Stimulated activated CD8-positive, alpha-beta memory T cell treated with anti-CD3 and anti-CD28 coated beads, Interleukin-7, amount 100 ng/mL, for 1 hour (primary cell): ENCODE measurements at places on chromosomes 1 and 21.

DNA sequence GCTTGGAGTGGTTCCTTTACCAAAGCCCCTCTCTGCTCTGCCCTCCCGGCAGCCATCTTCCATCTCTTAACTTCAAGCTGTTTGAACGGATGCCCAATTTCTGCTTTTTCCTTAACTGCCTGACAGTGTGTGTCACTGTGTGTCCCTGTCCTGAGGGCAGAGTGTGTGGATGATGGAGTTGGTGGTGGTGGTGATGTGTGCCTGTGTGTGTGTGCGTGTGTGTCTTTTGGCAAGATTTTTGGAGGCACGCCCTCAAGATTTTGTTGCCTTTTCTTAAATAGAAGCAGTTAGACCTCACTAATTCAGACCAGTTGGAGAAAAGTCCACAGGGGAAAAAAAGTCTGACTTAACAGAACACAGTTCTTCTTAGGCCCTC lies 30.3 kb downstream of the SERTAD4 start:
- DNase-seq: no peak

- no peak for DNase-seq
Observed at GRCh38 chr1:228763561-228763960, 28.3 kb downstream of the RHOU start.

DNA sequence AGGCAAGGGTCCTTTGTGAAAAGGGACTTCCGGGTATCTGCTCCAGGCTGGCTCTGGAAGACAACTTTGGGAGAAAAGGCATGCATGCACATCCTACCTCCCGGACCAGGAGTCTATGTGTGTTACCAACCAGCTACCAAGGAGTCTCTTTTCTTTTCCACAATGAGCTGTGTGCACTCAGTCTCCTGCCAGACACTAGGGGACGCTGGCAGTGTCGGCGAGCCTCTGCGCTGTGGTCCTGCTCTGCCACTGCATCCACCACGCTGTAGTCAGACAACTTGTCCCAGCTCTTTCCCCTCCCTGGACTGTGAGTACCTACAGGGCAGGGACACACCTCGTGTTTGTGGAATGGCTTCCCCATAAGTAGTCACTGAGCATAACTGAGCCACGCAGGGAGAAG lies 5.1 kb upstream of the SSR2 start:
- DNase-seq: no peak

DNA sequence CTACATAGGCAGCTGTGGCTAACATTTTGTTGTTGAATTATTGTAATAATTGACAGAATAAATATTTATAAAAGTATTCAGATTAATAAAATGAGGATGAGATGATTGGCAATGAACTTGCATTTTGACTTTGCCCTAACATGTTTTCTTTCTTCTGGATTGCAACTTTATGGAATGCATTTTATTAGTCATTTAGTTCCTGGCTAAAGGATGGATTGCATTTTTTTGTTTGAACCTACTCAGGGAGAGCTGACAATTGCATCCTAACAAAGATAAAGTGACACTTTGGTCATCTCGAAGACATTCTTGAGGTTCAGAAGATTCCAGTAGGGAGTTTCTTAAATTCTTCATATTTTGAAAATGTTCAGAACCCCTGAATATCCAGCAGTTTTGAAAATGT lies 37.5 kb downstream of the PGM1 start:
- DNase-seq: no peak

GRCh38 chr1:13786541-13786940 lies 86.6 kb downstream of the PRDM2 start:
- no peak for DNase-seq

DNA sequence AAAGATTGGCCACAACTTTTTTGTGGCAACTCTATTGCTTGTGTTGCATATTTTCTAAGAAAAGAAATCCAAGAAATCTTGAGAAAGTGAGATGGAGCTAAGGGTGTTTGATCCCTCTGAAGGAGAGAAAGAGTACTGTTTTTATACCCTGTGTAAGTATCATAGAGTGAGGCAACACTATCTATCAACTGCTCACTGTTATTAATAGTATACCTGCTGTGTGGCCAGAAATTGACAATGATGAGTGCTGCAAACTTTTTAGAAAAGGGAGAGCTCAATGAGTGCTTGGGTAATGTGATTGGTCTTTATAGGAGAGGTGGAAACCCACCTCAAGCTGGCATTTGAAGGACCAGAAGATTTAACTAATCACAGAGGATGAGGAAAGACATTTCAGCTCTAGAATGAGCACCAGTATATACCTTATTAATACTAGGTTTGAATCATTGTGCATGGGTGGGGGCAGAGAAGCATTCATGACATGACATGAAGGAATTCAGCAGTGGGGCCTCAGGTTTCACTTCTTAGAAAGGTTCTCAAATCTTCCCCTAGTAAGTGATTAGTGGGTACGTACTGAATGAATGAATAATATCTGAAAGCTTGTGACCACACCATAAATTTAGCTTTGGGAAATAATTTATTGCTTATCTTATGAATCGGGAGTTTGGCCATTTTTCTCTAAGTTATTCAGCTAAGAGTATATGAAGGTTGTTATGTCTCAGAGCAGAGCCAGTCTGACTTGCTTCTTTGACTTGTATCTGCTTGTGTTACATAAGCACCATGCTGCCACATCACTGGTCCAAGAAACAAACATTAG lies 169.2 kb upstream of the SGIP1 start:
- no peak for DNase-seq

DNA sequence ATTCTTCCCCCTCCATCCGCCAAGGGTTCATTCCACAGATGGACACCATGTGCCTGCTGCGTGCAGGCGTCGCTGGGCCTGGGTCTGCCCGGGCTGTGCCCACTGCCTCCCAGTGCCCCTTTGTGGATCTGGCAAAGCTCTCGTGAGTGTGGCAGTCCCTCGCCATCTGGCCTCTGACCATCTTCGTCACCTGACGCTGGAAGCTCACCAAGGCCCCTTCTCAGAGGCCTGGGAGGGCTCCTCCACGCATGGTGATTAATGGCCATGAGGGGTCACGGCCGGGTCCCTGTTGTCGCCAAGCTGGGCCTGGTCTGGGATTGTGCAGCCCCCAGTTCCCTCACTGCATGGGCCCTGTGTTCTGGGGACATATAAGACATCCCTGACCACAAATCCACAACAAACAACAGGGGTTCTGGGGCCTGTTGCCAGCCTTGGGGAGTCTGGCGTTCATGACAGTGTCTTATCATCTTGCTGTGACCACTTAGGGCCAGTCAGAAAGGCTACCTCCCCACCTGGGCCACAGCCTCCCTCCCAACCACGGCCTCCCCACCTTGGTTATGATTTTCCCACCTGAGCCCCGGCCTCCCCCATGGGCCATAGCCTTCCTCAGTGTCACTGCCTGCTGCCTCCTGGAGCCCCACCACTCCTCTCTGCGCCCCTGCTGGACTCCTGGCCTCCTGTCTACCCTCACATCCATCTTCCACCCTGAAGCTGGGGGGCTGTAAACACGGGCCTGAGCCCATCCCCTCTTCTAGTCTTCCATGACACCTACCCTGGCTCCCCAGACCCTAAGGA lies 27.9 kb downstream of the SLC45A1 start:
- DNase-seq: no peak

DNA sequence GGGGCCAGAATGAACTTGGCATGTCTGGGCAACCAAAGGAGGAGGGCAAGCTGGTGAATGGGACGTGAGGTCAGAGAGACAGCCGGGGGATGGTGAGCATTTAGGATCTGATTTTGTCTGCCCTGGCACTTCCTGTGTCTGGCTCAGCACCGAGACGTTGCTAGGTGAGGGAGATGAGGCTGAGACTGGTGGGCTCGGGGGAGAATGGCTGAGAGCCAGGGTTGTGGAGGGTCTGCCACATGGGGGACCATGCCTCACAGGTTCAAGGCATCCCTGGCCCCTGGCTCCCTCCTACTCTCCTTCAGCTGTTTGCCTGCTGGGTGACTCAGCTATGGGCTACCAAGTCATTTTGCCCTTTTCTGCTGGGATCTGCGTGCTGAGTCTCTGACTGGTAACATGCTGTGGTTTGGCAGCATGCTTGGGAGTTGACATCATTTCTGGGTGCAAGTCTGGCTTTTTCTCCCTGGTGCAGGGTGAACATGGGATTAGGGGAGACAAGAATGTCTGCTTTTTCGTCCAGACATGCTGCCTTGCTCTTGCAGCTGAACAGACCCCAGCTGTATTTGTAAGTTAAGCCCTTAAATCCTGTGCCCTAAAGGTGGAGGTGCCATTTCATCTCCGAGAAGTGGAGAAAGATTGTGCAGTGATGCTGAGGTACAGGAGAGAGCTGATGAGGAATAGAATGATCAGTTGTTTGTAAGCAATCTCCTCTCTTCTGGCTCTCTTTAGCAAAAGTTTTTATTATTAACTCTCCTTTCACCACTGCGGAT lies 17.6 kb downstream of the GALNT2 start:
- no peak for DNase-seq

- no peak for DNase-seq
Observed at GRCh38 chr21:41068496-41068895, 99.5 kb upstream of the BACE2 start.

- no peak for DNase-seq
Observed at GRCh38 chr21:43467785-43468184, 40.9 kb upstream of the SIK1 start.

GRCh38 chr1:242745079-242745478 lies 220.6 kb upstream of the PLD5 start:
- DNase-seq: no peak

DNA sequence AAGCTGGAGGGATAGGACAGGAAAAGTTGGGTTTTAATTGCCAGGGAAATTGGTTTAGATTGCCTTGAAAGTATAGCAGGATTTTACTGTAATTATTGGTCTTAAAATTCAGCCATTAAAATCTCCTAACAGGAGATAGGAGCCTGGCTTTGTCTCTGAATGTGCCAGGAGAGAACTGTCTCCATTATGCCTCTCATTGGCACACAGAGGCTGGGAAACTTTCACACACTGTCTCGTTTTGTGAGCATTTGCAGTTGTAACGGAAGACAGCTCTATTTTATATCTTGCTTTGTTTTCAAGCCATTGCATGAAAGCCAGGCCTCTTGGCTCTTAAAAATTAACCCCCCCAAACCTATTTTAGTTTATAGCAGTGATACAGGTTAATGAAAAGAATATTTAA lies 12.5 kb downstream of the DNAJC6 start:
- no peak for DNase-seq

DNA sequence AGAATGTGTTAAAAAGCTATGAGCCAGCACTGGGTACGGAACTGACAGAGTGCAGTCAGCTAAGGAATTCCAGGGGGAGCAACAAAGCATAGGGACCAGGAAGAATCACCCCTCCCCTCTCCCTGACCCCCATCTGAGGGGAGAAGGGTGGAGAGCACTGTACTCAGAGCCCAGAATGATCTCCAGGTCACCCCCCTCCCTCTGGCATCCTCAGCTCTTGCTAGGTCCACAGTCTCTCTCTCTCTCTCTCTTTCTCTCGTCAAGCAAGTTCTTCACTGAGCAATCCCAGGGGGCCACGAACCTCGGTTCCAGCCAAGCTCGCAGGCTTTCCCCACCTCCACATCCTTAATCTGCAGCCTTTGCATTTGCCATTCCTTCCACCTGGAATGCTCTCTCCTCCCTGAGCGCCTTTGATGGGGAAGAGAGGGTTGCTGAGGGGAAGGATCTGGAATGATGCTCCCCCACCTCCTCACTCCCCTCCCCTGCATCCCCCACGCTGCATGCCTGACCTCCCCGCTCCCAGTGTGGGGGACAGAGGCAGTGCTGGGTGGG lies 6.7 kb upstream of the WASF2 start:
- no peak for DNase-seq

DNA sequence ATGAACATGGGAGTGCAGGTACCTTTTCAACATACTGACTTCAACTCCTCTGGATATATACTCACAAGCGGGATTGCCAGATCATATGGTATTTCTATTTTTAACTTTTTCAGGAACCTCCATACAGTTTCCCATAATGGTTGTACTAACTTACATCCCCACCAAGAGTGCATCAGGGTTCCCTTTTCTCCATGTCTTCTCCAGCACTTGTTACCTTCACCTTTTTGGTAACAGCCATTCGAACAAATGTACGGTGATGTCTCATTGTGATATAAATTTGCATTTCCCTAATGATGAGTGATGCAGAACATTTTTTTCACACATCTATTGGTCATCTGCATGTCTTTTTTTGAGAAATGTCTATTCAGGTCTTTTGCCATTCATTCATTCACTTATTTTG lies 25.9 kb upstream of the ACTA1 start:
- DNase-seq: no peak

DNA sequence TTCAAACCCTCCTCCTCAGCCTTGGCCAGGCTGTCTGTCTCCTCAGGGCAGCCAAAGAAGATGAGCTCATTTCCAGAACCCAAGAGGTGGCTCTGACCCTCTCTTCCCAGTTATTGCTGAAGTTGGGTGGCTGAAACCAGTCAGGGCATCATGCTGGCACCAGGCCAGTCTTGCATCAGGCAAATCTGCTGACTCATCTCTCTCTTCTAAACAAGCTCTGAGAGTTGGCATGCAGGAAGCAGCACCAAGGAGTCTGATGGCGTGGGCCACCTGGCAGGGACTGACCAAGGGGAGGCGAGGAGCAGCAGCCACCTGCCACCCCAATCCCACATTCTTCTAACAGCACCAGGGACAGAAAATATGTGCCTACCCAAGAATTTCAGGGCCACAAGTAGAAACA lies 104.8 kb upstream of the ATP1A1 start:
- DNase-seq: no peak

DNA sequence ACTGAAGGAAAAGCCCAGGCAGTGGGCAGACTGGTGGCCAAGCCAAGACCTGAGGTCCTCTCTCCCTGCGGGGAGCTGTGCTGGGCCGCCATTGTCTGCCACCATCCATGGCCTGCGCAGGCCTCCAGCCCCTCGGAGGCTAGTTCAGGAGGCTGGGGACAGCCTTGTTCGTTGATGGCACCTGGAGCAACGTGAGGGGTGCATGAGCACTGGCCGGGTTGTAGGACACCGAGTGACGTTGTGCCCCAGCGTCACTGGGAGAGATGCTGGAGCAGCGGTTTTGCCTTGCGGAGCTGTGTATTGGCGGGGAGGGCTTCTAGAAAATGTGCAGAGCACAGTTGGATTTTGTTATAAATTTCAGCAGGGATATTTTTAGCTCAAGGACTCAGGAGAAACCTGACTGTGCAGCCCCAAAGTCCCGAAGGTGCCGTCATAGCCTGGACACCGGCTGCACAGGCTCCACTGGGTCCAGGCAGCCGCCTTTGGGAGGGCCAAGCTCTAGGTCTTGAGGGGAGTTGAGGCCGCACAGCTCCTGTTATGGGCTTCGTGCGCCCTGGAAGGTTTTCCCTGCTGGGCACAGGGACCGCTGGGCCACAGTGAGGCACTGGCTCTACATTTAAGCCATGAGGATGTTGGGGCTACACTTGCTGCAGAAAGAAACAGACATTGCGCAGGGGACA lies 48.2 kb upstream of the ADARB1 start:
- no peak for DNase-seq

- DNase-seq: no peak
Observed at GRCh38 chr1:40593449-40594186, 62.2 kb downstream of the ZNF684 start.
